Amniotic stem cell (primary cell): ENCODE measurements at places on chromosomes 7 and 10.
A peak's percentile ranks its signal among the peaks of the same experiment; 100 is the strongest.

DNA sequence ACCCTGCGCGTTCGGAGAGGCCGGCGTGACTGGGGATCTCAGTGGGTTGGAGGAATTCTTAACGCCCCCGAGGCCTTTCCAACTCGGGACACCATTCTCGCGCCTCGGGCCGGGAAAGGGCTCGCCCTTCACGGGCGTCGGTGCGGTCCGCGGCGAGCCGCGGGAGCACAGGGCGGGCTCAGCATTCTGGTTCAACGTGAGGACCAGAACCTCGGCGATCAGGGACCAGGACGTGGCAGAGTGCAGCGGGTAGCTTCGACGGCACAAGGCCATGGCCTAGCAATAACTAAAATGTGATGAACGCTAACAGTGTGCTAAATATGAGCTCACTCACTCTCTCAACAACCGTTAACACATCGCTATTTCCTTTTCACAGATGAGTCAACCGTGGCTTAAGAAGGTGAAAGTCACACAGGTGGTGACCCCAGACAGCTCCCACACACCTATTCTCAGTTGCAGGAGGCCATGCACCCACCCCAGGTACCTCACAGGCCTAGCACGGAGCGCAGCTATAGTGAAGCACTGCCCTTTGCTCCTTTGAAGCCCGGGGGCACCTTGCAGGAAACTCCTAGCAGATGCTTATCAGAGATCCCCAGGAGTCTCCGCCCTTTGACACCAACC lies 4.5 kb upstream of the EMX2 start:
- no peak for DNase-seq

DNA sequence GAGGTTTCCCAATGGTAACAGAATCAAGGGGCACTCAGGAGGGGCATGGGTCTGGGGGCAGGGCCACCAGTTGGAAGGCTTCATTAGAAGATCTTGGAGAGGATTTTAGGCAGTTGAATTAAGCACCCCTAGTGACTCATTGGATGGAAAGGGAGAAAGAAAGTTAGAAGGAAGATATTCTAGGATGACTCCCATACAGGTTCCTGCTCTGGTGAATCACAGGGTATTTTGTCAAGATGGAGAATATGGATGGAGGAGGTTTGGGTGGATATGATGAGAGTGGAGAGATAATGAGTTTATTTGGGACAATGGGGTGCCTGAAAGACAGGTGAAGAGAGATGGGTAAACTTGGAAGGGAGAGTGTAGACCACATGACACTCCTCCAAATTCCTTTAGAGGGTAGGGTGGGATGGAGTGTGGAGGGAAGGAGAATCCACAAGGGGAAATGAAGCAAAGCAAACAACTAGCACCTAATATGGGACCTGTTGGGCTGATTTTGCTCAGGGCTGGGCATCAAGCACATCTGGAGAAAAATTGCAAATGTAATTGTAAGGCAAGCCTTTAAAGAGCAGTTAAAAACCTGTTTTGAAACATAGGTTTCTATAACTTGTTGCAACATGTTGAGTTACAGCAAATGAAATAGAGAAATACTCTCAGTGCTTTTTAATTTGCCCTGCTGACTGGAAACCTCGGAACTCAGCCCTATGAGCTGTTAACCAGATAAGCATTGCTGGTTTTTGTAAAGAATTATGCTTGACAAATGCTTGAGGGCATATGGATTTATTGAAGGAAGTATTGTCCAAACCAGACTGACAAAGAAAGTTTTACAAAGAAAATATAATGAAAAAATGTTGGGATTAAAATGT lies 2.9 kb upstream of the ENTPD7 start:
- DNase-seq = peak; percentile 3

- peak; percentile 79 for DNase-seq
Observed at GRCh38 chr10:76558996-76559891, 1078.4 kb downstream of the KCNMA1 start.

- DNase-seq = no peak
Observed at GRCh38 chr10:10796774-10797415, 220.8 kb upstream of the CELF2 start.

DNA sequence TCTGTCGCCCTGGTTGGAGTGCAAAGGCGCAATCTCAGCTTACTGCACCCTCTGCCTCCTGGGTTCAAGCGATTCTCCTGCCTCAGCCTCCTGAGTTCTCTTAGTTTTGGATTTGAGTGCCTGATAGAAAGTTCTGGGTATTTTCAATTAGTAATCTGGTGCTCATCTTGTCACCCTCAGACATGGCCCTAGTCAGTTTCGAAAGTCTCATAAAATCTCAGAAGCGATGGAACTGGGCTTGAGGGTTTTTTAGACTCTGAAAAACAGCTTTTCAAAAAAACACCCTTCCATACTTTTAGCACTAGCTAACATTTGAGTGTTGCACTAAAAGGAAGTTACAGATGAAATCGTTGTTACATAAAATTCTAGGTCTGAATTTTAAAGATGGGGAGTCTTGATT lies 9.4 kb upstream of the PIP4K2A start:
- DNase-seq = no peak

DNA sequence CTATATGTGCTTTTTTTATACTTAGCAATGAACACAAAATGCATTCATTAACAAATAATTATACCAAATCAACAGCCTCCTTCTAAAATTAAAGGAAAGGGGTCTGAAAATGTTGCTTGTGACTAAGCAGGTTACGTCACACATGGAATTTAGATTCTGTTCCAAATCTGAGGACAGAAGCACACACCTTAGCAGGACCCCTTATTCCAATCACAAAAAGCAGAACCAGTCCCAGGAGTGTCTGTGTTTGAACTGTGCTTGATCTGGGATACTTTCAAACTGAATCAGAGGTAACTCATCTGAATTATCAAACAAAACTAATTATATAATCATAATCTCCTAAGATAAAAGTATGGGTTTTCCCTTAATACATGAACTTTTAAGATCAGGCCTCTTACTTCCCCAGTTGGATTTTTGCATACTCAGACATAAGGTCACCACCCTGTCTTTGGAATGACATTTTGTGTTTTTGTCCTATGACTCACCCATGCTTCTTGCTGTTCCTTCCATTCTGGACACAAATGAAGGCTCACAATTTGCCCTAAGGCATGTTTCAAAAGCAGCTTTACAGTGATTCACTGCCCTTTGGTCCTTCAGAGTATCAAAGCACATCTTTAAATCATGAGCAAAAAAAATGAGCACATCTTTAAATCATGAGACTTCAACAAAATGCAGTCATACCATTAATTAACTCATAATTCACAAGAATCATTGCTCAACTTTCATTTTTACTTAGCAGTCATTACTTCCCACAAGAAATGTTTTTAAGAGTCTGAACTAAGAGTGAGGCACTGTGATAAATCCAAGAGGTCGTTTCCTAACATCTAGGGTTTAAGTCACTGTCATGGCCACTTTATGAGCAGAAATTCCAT lies 35.5 kb downstream of the SEMA3C start:
- peak; percentile 95 for DNase-seq

DNA sequence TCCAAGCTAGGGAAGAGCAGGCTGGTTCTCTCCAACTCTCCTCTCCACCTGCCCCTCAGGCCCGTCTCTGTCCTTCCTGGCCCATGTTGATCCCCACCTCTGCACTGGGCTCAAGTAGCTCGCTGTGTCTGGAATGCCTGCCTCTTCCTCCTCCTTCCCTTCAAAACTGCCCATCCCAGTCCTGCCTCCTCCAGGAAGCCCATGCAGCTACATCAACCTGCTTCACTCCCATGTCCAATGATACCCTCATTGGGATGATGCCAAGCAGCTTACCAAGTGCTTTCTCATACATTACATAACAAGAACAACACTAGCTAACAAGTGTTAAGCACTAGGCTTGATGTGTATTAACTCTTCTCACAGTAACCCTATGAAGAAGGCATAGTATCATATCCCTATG lies 8.2 kb downstream of the ASB10 start:
- DNase-seq = no peak

- DNase-seq = no peak
Observed at GRCh38 chr7:103141753-103142404, 7.0 kb downstream of the NAPEPLD start.

- no peak for DNase-seq
Observed at GRCh38 chr7:46421441-46422230, 500.6 kb upstream of the IGFBP3 start.
